Left renal pelvis (tissue), 4 donors: ENCODE measurements at places on chromosomes 1 and 21. TPM values are rescaled to one million over a fixed set of nuclear protein-coding genes. Genes with fewer than 3 reads are reported as not detected.

VSIG8 gene
- 0.76 TPM for polyA plus RNA-seq

- DNase-seq = no peak
Observed at GRCh38 chr1:15950763-15951295, 25.1 kb downstream of the ZBTB17 start.

GRCh38 chr1:23481026-23481597 lies 2.9 kb downstream of the ASAP3 start:
- DNase-seq = no peak

LORICRIN gene
- not detected for polyA plus RNA-seq

CCDC181 gene
- polyA plus RNA-seq = 10.5 TPM

DNA sequence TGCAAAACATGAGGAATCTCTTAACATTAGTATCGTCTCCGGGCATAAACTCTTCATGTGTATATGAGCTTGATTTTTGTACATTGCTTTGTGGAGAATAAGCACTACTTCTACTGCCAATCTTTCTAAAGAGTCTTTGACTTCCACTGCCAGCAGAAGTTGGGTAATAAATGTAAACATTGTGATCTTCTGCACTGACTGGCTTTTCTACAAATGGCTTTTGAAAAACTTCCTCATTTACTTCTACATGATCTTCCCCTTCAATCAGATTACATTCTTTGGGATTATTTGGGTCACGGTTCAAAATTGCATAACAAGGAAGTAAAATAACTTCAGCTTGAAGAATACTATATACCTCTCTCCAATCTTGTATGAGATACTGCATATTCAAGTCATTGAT lies 30.4 kb upstream of the SLC44A5 start:
- no peak for DNase-seq
